ENCODE measurements at places on chromosomes 16 and 17.

GRCh38 chr17:19244781-19245180, 7.6 kb downstream of the EPN2 start:
- no peak for DNase-seq

DNA sequence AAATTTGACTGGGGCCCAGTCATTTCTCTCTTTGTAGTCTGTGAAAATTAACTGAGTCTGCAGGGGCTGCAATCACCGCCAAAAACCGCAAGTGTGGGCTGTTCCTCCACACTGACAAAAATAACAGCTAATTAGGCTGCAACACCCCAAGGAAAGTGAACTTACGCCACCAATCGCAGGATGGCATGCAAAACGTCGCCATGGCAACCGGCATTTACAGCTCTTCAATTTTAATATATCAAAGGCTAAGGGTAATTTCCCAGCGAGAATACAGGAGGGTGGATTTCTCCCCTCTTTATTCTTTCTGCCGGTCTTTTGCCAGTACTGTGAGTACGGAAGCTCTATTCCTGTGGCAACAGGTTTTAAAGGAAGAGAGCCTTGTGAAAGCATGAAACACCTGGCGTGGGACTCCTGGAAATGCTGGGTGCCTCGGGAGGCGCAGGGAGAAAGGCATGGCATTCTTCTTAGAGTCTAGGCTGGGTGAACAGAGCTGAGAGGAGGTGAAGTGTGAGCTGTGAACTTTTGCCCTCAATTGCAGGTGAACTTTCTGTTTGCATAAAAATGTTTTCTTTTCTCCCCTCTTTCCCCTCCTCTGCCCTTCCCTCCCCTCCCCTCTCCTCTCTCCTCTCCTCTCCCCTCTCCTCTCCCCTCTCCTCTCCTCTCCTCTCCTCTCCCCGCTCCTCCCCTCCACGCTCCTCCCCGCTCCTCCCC, 399.7 kb downstream of the XYLT1 start:
- DNase-seq, result no peak

- no peak for DNase-seq
Observed at GRCh38 chr16:89401641-89402445, 88.5 kb downstream of the ANKRD11 start.

DNA sequence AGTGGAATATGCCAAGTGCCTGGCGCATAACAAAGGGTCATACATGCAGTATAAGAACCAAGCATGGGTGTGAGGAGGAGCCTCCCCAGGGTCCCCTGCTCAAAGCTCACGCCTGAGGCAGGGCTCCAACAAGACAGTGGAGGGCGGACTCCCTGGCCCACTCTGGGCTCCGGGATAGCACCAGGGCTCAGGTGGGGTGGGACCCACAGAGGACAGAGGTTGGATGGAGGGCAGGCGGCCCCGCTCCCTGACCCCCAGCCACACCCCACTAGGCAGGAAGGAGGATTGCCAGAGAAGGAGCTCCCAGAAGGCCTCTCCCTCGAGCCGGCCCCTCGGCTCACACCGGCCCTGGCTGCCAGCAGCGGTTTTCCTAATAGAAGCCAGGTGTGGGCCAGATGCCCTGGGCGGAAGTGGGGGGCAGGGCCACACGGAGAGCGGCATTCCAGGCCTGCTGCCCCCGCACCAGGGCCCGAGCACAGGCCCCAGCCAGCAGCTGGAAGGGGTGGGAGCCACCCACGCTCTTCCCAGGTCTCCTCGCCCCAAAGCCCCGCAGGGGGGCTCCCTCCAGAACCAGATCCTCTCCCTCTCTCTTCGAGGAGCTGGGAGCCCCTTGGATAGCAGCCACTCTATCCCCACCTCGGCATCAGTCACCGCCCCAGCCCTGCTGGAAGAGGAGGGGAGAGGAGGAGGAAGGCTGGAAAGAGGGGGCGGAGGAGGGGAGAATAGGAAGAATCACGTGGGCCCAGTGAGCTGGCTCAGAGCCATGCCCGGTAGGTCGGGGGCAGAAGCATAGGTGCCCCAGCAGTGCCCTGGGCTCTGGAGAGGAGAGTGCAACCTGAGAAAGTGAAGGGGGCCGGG, 21.0 kb downstream of the VASN start:
- DNase-seq, result no peak

- no peak for DNase-seq
Observed at GRCh38 chr17:61389670-61390478, 9.8 kb upstream of the TBX2 start.

- DNase-seq, result no peak
Observed at GRCh38 chr16:10039220-10040096, 142.8 kb downstream of the GRIN2A start.

DNA sequence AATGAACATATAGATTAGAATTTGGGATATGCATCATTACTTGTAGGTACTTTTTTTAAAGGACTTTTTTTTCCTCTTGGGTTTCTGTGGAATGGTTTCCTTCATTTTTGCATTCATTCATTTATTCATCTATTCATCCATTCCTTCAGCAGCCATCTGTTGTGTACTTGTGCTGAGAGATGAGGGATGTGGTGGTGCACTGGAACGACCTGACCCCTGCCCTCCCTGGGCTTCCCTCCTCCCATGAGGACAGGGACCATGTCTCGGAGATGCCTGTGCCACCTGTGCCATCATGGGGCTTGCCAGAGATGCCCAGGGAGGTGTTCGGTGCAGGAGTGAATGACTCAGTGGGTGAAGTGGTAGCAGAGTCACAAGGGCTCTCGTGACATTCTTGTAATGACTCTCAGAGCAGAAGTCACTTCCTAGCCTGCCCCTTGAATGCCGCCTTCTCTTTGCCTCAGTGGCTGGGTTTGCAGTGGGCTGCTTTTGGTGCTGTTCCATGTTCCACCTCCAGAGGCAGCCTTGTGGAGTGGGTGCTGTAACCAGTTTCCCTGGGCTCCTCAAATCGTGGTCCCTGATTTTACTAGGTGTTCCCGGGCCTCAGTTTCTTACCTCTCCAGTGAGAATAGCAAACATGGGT, 43.9 kb downstream of the CLEC16A start:
- no peak for DNase-seq
